ENCODE measurements at places on chromosomes 6 and 20.

- no peak for DNase-seq
Measured at GRCh38 chr6:36961441-36962435, 7.2 kb downstream of the PI16 start.

DNA sequence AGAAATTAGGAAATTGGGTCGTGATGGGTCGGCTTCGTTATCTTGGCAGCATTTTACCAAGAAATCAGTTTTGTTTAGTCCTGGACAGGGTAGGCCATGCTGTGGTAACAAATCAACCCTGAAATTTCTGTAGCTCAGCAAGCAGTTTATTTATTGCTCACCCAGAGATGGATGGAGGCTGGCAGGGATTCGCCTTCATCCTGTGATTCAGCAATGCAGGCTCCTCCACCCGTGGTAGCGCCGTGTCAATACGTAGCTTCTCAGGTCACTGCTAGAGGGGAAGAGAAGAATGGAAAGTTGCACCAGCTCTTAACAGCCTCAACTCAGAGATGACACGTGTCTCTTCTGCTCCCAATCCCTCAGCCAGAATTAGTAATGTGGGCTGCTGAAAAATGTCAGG is 157.0 kb upstream of the SGK1 start:
- no peak for DNase-seq

DNA sequence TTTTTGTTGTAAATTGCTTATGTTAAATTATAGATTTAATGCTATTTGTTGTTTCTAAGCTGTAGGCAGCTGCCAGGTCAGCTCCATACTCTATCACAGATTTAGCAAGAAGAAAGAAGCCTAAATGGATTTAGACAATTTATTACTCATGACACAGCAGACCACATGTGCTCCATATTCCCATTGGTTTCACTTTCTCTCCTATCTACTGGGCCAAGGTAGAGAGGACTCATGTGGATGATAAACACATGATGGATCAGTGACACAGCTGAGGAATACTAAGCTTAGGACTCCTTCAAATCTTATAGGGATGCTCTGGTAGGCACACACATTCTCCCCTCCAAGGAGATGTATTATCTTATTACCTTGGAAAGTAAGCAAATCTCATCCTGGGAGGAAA is 553.0 kb upstream of the ADGRB3 start:
- DNase-seq = no peak

- DNase-seq = peak; percentile 5
Measured at GRCh38 chr6:39088331-39088730, 26.7 kb downstream of the SAYSD1 start.

DNA sequence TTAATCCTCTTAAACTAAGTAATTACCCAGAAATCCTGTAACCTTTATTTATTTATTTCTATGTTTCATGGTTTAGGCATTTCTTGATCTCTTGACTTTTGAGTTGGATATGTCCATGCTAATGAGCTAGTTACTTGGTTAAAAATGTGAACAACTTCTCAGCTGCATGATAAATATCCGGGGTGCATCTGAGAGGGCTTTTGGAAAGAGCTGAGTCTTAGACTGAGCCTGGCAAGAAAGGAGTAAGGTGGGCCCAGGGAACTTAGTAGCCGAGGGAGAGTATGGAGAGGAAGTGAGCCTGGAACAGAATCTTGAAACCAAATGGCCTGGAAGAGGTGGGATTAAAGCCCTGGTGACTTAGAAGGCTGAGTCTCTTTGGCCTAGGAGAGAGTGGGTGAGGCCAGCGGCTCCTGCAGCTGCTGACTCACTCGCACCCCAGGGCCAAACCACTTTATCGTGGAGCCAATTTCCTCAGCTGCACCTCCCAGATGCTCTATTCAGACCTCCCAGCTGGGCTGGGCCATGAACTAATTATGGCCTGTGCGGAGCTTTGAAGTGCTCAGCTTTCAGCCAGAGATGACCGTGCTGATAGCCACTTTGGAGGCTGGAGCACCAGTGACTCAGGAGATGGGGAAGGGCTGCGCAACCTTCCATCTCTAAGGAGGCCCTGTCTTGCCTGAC is 19.1 kb downstream of the TGM3 start:
- DNase-seq = peak; percentile 97

GRCh38 chr6:98787435-98787834 is 46.9 kb upstream of the POU3F2 start:
- no peak for DNase-seq

DNA sequence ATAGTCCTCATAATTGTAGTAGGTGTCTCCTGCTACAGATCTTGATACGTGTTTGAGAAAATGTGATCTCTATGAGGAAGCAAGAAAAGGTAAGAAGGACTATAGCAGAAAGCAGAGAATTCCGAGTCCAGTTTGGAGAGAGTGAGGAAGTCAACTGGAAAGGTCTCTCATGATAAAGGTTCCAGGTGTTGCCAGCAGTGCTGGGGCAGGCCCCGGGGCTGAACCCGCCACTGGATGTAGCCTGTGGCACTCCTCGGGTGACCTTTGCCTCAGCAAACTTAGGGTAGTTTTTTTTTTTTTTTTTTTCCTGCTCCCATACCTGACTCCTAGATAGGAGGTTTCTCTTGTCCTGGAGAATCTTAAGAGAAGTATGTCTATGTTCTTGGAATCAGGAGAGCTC is 62.8 kb downstream of the FAM120B start:
- no peak for DNase-seq

- no peak for DNase-seq
Measured at GRCh38 chr6:157135691-157136090, 187.6 kb downstream of the TMEM242 start.

DNA sequence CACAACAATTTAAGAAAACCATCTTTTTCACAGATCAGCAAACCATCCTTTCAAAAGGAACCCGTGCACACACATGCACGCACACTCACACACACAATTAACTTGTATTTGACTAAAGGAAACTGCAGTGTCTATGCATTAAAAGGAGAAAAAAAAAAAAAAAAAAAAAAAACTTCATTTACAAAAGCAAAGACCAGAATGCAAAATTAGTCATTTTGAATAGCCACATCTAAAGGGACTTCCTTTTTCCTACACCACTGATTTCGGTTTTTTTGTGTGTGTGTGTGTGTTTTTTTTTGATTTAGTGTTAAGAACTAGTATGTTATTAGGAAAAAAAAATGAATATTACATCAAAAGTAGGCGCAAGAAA is 6.3 kb downstream of the ZMYND8 start:
- DNase-seq = no peak

GRCh38 chr6:137894779-137895385 is 27.8 kb downstream of the TNFAIP3 start:
- no peak for DNase-seq

- no peak for DNase-seq
Measured at GRCh38 chr20:17844133-17844429, 124.5 kb downstream of the SNX5 start.

DNA sequence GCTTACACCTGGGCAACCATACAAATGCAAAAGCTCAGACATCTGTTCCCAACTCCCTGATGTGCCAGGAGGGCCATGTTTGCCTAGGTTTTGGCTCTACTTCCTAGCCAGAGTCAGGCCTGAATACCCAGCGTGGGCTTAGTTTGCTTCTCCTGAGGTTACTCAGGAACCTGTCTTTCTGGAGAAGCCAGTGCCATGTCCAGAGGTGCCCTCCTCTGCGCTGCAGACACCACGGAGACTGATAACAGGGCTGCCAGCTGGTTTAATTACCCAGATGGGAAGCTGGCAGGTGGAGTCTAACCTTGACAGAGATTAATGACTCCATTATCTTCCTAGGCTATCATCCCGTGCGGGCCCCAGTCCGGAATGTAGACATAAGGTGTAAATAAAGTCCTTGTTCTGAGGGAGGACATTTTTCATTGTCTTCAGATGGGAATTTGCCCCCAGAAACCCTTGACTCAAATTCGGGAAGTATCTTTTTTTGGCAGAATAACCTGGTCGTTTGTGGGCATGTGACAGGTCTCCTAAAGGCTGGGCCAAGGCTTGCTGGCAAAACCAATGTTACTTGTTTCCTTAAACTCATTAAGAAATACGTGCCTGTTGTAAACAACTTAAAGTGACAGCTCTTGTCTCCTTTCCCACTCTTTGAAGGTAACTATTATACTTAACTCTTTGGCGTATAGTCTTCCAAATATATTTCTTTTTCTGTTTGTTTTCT is 29.2 kb upstream of the ZNFX1 start:
- no peak for DNase-seq

DNA sequence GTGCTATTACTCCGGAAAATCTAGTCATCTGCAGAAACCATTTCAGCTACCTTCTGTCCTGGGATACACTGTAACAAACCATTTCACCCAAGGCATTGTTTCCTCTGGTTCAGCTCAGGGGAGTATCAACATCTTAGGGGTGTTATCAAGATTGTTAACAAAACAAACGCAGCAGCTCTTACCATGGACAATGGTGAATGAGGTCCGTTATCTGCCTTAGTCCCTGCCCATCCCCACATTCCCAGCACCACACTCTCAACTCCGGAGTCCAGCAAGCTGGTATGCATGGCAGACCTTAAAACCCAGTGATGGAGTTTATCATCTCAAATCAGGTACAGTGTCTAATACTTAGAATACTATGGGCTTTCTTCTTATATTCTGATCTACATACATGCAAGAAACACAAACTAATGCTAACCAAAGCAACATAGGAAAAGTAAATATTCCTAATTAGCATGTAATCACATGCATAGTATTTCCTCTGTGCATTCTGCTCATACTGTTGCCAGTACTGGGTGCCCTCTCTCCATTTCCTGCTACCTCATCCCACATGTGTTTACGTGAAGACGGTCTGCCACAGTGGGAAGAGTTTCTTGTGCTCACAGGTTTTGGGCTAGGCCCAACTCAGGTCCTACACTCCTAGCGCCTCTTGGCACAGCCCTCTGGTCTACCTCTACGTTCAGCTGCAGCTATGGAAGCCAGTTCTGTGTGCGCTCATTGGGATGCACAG is 123.9 kb downstream of the DTNBP1 start:
- DNase-seq = no peak

- DNase-seq = no peak
Measured at GRCh38 chr20:699811-700338, 24.3 kb upstream of the SCRT2 start.

GRCh38 chr6:11514672-11515071 is 22.9 kb upstream of the TMEM170B start:
- no peak for DNase-seq

DNA sequence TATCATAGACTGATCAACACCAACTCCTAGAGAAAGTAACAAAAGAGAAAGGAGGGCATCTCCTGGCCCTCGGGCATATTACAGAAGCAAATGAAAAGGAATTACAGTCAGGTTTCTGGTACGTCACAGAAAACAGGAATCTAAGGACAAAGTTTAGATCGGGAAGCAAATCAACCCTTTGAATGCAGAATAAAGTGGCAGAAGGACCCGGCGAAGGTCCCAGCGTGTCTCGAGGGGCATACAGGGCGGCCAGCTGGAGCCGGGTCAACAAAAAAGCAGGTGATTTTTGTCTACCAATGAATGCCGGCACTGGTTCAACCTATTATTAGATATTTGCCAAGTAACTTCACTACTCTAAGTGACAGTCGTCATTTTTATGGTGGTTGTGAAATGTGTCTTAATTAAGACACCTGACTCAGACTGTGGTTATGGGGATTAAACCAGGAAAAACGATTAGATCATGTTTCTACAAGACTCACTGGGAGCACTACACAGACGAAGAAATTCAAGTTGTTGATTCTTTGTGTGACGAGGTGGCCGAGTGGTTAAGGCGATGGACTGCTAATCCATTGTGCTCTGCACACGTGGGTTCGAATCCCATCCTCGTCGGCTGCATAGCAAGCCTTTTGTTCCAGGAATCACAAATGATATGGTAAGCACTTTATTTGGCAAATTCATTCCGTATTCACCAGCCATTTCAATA is 12.4 kb upstream of the ZSCAN9 start:
- DNase-seq = peak; percentile 78

GRCh38 chr6:160929831-160930230 is 61.7 kb upstream of the MAP3K4 start:
- no peak for DNase-seq

GRCh38 chr6:69128411-69128810 is 493.3 kb downstream of the ADGRB3 start:
- no peak for DNase-seq

GRCh38 chr6:42393339-42393738 is 58.4 kb downstream of the TRERF1 start:
- DNase-seq = no peak

GRCh38 chr20:3739054-3739925 is 6.8 kb downstream of the HSPA12B start:
- DNase-seq = no peak

- no peak for DNase-seq
Measured at GRCh38 chr6:101776919-101777350, 383.4 kb downstream of the GRIK2 start.

DNA sequence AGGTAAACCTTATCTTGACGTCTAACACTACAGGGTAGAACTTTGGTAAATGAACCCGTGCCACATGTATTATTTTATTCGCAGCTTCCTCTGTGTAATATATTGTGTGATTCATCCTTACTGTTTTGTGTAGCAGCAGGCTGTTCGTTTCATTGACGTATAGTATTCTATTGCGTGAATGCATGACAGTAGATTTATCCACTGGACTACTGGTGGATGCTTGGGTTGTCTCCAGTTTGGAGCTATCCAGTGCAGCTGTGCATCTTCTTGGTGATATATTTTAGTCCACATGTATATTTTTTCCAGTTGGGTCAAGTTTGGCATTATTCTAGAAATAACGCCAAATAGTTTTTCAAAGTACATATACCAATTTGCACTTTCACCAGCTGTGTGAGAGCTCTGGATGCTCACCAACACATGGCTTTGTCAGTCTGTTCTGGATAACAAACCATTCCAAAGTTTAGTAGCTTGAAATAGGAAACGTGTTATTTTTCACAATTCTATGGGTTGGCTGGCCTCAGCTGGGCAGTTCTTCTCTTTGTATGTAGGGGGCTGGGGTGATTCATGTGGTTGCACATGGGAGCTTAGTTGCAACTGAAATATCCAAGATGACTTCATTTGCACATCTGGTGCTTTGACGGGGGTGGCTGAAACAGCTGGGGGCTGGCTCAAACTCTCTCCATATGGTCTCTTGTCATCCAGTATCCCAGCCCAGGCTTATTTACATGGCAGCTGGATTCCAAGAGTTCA is 9.3 kb downstream of the ECT2L start:
- DNase-seq = no peak
